ENCODE measurements at places on chromosomes 16 and 17.

DNA sequence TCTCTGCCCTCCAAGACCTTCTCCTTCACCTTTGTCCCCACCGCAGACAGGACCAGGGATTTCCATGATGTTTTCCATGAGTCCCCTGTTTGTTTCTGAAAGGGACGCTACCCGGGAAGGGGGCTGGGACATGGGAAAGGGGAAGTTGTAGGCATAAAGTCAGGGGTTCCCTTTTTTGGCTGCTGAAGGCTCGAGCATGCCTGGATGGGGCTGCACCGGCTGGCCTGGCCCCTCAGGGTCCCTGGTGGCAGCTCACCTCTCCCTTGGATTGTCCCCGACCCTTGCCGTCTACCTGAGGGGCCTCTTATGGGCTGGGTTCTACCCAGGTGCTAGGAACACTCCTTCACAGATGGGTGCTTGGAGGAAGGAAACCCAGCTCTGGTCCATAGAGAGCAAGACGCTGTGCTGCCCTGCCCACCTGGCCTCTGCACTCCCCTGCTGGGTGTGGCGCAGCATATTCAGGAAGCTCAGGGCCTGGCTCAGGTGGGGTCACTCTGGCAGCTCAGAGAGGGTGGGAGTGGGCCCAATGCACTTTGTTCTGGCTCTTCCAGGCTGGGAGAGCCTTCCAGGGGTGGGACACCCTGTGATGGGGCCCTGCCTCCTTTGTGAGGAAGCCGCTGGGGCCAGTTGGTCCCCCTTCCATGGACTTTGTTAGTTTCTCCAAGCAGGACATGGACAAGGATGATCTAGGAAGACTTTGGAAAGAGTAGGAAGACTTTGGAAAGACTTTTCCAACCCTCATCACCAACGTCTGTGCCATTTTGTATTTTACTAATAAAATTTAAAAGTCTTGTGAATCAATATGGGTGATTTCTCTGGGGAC lies 12.2 kb downstream of the CX3CL1 start:
- no peak for DNase-seq

DNA sequence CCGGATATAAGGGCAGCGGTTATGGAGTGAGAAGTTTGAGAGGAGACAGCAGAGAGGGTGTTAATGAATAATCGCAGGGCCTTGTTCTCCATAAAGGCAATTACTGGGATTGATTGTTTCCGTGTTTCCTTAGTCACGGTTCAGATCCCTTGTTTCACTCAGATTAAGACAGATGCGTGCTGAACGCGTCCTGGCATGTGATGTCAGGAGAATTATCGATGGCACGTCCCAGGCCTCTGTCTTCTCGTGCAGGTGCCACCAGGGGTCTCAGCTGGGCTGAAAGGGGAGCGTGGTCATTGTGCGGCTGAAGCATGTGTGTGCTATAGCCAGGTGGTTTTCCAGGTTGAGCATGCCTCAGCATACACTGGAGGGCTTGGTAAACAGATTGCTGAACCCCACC lies 142.4 kb upstream of the NOL11 start:
- no peak for DNase-seq

- no peak for DNase-seq
These were observed 7.2 kb upstream of the MRPS23 start for GRCh38 chr17:57856792-57857620.

GRCh38 chr17:39631403-39631802 lies 4.7 kb downstream of the PPP1R1B start:
- no peak for DNase-seq

- DNase-seq: no peak
These were observed 400.0 kb downstream of the SOX9 start for GRCh38 chr17:72520665-72521303.

- DNase-seq: no peak
These were observed 56.9 kb downstream of the MSI2 start for GRCh38 chr17:57313097-57313835.

DNA sequence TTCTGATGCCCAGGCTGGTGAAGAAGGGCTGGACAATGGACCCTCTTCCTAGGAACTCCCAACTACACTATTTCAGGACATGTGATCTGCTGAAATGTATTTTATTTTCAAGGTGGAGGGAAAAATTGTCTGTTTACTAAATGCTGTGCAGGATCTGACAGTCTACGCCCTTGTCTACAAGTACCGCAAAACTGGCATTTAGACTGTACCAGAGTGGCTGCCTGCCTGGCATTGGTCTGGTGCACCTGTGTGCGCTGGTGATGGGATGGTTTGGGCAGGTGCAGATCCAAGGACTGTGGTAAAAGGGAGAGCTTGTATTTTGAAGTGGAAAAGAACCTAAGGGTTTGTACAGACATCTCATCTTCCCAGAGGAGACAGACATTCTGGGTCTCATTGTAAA lies 79.7 kb downstream of the AIPL1 start:
- DNase-seq: no peak

- no peak for DNase-seq
These were observed 36.6 kb downstream of the FAM20A start for GRCh38 chr17:68564415-68565111.

GRCh38 chr17:54944796-54945195 lies 23.7 kb downstream of the COX11 start:
- DNase-seq: no peak

DNA sequence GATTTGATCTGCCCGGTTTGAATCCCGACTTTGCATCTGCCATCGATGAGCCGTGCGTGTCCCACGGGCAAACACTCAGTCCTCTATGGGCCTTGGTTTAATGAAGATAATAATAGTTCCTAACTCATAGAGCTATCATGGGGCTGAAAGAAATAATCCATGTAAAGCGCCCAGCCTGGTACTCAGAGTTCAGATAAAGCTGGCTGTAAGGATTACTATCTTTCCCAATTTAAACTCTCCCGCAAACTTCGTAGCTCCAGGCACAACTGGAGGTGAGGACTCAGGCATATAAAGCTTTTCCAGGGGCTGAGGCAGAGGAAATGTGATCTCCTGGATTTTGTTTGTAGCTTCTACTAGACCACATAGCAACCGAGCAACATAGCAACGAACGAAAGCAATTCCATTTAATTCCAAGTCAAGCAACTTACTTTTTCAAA lies 16.3 kb downstream of the ALOX15 start:
- no peak for DNase-seq

GRCh38 chr17:77373299-77374169 lies 232.8 kb downstream of the SEC14L1 start:
- DNase-seq: no peak

- DNase-seq: no peak
These were observed 28.8 kb downstream of the DYNLRB2 start for GRCh38 chr16:80569440-80570105.

GRCh38 chr16:2180461-2180860 lies 15.9 kb downstream of the CASKIN1 start:
- no peak for DNase-seq

DNA sequence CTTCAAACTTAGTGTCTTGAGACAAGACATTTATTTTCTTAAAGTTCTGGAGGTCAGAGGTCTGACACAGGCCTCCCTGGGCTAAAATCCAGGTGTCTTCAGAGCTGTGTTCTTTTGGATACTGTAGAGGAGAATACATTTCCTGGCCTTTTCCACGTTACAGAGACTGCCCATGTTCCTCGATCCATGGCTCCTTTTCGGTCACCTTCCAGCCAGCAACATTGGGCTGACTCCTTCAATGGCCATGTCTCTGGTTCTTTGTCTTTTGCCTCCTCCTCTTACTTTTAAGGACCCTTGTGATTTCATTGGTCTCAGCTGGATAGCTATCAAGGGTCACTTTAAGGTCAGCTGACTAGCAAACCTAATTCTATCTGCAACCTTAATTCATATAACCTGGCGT lies 212.4 kb downstream of the WWOX start:
- no peak for DNase-seq

GRCh38 chr17:65824901-65825300 lies 263.5 kb upstream of the AXIN2 start:
- DNase-seq: no peak

DNA sequence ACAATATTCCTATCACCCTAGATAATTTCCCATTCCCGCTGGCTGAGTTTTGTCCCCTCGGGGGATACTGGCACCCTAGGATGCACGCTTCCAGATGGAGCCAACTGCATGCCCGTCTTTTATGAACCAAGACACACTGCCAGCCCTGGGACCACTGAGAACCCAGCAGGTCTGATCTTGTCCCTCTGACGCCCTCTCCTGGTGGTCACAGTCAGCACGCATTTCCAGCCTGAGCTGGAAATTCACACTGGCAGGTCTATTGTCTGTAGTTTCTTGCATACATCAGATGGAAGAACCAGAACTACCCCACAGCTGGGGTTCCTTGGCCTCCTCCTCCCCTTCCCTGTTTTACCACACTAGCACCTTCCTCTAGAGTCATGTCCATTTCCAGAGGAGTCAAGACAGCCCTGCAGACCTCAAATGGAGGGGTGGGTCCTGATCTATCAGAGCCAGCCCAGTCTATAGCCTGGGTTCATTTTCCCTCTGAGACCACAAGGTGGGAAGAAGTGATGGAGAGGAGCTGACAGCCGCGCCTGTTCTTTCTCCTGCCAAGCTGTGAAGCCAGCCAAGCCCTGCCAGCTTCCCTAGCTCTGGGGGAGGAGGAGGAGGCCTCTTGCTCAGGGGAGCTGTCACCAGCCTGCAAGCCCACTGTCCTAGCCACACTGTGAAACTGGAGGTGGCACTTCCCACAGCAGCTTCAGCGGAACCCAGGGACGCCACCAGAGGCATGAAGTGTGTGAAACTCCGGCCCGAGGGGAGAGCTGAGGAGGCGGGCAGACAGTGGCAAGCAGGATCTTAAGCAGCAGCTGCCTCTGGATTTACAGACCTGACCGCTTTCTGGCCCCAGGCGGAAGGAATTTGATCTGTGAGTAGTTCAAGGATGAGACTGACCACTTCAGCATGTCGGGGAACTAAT lies 29.3 kb downstream of the MXRA7 start:
- peak; percentile 80 for DNase-seq

DNA sequence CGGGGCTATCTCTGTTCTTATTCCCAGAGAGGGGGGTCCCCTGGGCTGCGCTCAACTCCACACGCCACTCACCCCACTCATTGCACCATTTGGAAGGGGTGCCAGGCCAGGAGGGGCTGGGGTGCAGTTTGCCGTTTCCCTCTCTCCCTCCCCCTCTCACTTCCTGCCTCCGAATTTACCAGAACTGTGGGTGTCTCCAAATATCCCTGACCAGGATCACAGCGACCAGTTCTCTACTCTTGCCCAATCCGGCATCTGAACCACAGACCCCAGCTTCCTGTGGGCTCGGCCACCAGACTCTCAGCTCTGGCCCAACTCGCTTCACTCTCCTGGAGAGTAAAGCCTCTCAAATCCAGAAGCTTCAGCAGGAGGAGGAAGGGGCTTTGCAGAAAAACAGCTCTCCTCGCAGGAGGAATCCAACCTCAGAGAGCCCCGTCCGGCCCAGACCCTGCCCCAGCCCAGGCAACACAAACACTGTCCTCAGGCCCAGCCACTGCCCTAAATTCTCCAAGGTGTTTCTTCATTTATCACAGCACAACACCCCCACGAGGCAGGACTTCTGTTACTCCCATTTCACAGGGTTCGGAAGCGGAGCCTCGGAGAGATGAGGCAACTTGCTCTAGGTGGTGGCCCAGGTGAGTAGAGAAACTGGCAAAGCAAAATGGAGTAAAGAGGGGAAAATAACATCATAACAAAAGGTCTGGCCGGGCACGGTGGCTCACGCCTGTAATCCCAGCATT lies 423 bp upstream of the ASGR2 start:
- DNase-seq: no peak

- DNase-seq: no peak
These were observed 39.6 kb downstream of the GPRC5B start for GRCh38 chr16:19844945-19845641.

DNA sequence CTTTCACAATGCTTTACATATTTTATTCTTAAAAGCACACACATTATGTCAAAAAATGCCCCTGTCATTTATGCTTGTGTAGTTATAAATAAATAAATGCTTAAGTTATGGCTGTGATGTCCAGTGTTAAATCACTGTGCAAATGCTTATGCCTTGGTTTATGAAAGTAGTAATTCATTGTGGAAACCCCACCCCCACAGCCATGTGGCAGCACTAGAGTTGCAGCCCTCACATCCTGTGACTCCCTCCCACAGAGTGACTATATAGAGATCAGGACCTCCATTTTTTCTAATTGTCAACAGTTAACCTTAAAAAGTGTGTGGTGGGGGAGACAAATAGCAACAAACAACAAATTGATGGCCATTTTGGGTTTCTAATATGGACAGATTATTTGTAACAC lies 2.4 kb downstream of the SKAP1 start:
- DNase-seq: no peak

GRCh38 chr17:79136596-79136995 lies 62.0 kb downstream of the ENGASE start:
- no peak for DNase-seq

DNA sequence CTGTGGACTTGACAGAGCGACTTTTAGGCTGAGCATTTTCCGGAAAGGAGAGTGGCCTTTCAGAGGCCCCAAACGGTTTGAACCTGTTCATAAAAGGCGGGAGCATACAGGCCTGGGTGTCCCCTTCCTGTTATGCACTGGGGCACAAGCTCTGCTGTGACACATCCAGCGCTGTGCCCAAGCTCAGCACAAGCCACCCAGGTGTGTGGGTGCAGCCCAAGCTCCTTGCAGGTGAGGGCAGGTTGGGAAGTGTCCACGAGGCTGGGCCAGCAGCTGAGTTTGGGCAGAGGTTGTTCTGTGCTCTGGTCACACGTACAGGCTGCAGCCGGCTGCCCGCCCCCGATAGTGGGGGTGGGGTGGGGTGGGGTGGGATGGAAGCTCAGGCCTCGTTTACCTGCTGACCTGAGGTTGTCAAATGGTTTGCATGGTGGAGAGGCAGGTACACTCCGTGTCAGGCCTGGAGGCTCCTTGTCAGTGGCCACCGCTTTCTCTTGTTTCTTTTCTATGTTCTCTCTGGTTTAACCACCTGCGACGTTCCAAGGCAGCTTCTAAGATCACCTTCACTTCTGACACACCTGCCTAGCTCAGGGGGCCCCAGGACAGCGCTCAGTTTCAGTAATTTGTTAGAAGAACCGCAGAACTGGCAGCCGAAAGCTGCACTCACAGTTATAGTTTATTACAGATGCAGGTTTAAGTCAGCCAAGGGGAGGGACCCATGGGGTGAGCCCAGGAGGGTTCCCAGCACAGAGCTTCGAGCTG lies 194.7 kb upstream of the CIBAR2 start:
- no peak for DNase-seq

GRCh38 chr17:43940630-43941029 lies 1.6 kb downstream of the PPY start:
- DNase-seq: no peak

GRCh38 chr17:80947200-80947940 lies 44.3 kb upstream of the CHMP6 start:
- no peak for DNase-seq

GRCh38 chr17:42817866-42818265 lies 6.2 kb downstream of the BECN1 start:
- no peak for DNase-seq

Measured in mesothelial cell of epicardium (in vitro differentiated cells).